ENCODE measurements at places on chromosomes 16 and 17.

DNA sequence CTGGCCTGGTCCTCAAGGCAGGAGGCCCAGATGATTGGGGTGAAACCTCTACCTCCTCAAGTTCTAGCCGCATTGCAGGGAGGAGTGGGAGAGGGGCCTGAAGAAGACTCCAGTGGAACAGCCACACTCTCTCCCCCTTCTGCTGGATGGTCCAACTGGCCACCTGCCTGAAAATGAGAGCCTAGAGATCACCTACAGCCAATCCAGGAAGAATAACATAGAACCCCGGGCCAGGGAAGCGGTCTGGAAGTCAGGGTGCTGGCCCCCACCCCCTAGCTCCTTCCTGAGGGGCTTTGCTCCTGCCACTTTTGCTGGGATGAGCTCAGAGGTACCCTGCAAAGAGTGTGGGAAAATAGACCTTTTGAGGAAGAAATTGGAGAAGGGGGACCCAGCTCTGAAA is 1.8 kb downstream of the SLC6A2 start:
- no peak for DNase-seq

GRCh38 chr16:89200124-89200849 is at the start of gene SLC22A31:
SLC22A31 (minus strand) TSS chr16:89200537; CDS start chr16:89200501, 36 bp downstream.
- DNase-seq: peak; percentile 1

- no peak for DNase-seq
These were observed 45.0 kb downstream of the SLC5A11 start for GRCh38 chr16:24890746-24891145.

DNA sequence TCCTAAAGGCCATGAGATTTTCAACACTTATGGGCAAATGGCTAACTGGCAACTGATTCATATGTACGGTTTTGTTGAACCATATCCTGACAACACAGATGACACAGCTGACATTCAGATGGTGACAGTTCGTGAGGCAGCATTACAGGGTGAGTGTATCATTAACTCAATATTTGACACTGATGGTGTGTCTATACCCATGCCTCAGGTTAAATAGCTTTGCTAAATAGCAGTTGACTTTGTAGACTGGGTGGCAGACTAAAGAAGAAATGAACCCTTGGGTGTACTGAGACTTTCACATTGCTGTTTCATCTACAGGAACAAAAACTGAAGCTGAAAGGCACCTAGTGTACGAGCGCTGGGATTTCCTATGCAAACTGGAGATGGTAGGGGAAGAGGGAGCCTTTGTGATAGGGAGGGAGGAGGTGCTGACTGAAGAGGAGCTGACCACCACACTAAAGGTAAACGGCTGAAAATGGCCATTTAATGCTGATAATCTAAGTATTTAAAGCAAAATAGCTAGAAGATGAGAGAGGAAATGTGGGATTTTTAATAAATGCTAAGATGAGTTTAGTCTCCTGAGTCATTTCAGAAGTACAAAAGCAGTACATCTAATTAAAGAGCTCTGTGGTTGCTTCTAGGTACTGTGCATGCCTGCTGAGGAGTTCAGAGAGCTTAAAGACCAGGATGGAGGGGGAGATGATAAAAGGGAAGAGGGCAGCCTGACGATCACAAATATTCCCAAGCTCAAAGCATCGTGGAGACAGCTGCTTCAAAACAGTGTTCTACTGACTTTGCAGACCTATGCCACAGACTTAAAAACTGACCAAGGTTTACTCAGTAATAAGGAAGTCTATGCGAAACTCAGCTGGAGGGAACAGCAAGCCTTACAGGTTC is 3.0 kb downstream of the SETD6 start:
- DNase-seq: no peak

GRCh38 chr17:330993-331701 is 21.5 kb downstream of the RPH3AL start:
- no peak for DNase-seq

GRCh38 chr16:74999609-75000480 is 1.0 kb downstream of the ZNRF1 start:
- peak; percentile 43 for DNase-seq

- DNase-seq: no peak
These were observed 5.3 kb downstream of the MPO start for GRCh38 chr17:58275417-58275816.

GRCh38 chr16:89599451-89599858 is 14.0 kb upstream of the DPEP1 start:
- peak; percentile 59 for DNase-seq

GRCh38 chr17:51398128-51398525 is 137.8 kb downstream of the UTP18 start:
- no peak for DNase-seq

- peak; percentile 60 for DNase-seq
These were observed 264.0 kb downstream of the ENGASE start for GRCh38 chr17:79338604-79339003.

DNA sequence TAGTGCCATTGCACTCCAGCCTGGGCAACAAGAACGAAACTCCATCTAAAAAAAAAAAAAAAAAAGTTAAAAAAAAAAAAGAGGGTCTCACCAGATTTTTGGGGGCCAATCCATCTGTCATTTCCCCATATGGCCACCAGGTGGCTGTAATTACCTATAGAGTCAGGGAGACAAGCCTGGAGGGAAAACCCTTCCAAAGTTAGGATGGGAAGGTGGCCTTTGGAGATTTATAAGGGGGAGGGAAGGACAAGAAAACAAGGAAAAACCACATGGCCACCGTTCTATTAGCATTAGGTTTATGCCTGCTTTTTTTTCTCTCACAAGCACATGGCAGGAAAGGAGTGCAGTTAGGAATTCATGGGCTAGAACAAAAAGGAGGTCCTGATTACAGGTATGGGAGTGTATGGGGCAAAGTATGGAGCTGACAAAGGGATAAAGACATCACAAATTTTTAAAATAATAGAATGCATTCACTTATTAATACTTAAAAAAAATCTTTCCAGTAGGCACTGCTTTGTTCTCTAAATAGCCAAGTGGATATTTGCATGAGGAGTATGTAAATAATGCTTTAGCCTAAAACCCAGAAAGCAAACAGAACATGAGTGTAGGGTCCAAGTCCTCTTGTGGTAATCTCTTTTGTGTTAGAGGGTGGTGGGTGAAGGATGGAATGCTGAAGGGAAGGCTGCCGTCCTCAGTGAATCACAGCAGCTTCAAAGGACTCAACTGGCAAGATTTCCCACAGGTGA is 5.1 kb downstream of the CYB5D1 start:
- DNase-seq: no peak

DNA sequence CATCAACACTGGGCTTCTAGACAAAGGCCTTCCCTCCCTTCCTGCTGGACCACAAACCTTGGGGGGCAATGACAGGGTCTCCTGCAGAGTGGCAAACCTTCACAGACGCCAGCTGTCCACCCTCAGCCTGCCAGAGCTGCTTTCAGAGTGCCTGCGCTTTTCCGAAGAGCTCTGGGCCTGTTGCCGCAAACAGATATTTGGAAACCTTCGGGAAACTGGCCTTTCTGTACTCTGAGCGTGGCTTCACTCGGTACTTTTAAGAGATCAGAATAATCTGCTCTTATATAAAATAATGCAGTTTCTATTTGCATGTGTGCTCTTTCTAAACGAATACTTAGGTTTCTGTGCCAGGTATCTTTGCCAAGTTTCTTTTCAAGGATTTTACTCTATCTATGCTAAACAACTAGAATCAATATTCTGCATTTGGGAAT is 152.1 kb upstream of the CHMP6 start:
- DNase-seq: no peak

DNA sequence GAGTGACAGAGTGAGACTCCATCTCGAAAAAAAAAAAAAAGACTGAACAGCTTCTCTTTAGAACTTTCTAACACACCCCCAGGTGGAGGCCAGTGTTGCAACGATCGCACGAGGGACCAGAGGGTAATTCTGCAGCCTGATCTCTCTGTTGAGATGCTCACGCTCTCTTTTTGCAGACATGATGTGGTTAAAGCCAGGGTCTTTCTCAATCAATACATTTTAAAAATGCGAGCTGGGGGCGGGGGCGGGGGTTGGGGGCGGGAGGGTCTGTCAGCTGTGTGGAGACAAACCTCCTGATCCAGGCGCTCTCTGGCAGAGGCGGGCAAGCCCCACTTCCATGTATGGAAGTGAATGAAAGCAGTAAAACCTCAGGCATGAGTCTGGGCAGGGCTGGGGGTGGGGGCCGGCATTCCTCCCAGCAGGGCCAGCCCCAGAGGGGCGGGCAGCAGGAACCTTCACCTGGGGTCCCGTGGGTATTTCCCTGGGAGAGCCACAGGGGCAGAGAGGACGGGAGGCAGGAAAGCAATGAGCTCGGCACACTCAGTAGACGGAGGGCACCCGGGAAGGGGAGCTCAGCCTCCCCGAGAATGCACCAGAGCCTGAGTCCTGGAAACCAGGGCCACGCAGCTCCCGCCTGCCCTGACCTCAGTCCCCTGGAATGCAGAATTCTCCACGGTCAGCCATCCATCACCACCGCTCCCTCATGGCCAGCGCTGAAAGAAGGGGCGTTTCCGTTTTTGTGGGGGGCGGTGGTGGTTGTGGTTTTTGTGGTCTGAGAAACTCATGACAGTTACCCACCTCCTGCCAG is 28.0 kb downstream of the NXN start:
- DNase-seq: peak; percentile 97

GRCh38 chr17:77649717-77650211 is 308.7 kb upstream of the TNRC6C start:
- DNase-seq: peak; percentile 67

- DNase-seq: peak; percentile 99
These were observed at the start of gene VPS35L for GRCh38 chr16:19555186-19555937. VPS35L (plus strand) TSS chr16:19555703; CDS start chr16:19555730, 27 bp downstream.

- DNase-seq: no peak
These were observed 1.8 kb downstream of the SSTR5 start for GRCh38 chr16:1074379-1074649.

- DNase-seq: peak; percentile 85
These were observed 90.5 kb upstream of the SOX9 start for GRCh38 chr17:72030067-72030899.

DNA sequence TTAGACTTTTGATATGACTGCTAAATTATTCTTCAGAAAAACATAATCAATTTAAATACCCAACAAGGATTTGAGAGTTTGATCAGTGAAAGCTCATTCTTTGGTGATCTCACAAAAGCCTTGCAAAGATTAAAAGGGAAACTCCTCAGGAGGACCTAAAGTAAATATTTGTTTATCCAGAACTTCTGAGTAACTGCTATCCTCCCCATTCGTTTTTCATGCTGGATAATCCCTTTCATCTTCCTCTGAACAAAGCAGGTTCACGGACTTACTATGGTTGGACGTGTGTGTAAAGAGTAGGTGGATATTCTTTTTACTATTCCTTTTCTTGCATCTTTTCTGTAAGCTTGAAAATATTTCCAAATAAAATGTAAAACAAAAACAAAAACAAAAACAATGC is 124.7 kb downstream of the CPPED1 start:
- DNase-seq: no peak

DNA sequence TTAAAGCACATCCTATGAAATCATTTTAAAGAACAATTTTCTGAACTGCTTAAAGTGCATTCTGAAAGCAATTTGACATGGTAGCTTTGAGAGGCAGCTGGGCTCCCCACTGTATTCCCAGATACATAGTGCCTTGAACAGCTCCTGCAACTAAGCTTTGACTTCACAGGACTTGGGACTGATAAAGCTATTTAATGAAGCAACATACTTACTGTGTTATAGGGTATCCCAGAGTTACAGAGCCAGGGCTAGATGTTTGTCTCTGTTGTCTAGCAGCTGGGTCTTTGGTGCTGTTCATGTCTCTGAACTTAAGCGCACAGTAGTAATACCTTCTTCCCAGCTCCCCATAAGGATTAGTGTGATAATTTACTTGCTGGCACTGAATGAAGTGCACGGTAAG is 862 bp downstream of the ACSM1 start:
- DNase-seq: no peak

GRCh38 chr17:68686108-68686988 is 85.2 kb upstream of the FAM20A start:
- DNase-seq: no peak

DNA sequence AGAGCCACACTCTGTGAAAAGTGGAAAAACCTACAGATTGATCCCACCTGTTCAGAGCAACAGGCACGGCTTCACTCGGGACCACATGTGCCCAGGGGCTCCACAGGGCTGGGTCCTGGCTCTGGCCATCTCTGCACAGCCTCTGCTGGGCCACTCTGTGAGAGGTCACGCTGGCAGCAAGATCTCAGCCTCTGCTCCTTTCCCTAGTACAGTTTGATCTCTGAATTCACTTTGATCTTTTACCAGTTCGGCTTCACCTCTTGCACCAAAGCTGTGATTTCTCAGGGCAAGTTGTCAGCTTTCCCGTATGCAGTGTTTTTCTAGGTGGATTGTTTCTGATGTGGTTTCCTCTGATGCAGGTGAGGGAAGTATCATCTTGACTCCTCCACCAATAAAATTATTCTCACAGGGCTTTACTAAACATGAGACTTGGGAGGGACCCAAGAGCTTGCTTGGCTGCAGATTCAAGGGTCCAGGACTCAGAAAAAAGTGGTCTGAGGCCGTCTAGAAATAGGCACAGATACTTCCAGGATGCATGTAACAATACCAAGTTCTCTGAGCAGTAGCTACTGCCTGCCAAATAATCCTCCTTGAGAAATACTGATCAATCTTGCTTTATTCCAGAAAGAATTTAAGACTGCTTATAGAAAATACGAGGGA is 24.0 kb upstream of the ALDH3A1 start:
- no peak for DNase-seq

DNA sequence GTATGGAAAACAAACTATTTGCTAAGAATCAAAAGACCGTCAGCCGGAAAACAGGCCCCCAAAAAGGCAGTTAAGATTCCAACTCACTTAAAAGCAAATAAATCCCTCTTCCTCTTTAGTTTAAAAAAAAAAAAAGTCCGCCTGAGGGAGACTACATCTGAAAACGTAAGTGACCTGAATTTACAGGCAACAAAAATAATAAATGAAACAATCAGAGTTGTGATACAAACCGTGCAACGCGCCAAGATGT is 1.1 kb downstream of the KANSL1 start:
- no peak for DNase-seq

DNA sequence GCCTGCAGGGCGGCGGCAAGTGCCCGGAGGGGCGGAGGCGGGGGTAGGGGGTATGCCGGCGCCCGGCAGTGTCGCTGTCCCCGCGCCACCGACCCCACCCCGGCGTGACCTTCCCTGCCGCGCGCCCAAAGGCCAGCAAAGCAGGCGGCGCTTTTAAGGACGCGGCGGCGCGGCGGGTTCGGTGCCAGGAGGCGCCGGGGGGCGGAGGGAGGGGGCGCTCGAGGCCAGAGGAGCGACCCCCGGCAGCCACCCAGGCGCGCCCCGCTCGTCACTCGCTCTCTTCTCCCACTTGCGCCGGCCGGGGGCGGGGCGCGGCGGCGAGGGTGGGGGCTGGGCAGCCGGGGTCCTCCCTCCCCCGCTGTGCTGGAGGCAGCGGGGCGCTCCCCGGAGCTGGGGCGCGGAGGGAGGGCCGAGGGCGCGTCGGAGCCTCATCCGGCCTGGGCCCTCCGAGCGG is 8.6 kb upstream of the BAHCC1 start:
- DNase-seq: no peak

- no peak for DNase-seq
These were observed 764 bp upstream of the SMURF2 start for GRCh38 chr17:64662774-64663367.

- peak; percentile 64 for DNase-seq
These were observed 120.9 kb downstream of the MRM1 start for GRCh38 chr17:36722121-36722902.

GRCh38 chr16:69108064-69108904 is 2.8 kb downstream of the HAS3 start:
- no peak for DNase-seq

Data from Daoy (cell line).